Activated naive CD8-positive, alpha-beta T cell treated with anti-CD3 and anti-CD28 coated beads for 36 hours (primary cell): ENCODE measurements at places on chromosomes 1 and 21. TPM values are rescaled to one million over a fixed set of nuclear protein-coding genes. Genes with fewer than 3 reads are reported as not detected.

NPR1 gene
- total RNA-seq: 0.06 TPM

NBPF14 gene
- total RNA-seq: 9.4 TPM

OR2L13 gene
- total RNA-seq: not detected

ATP6V1G3 gene
- total RNA-seq: not detected

LRRC38 gene
- total RNA-seq: not detected

KRTAP13-3 gene
- not detected for total RNA-seq

SERPINC1 gene
- total RNA-seq: not detected

MAN1C1 gene
- total RNA-seq: 5.3 TPM

KPRP gene
- total RNA-seq: not detected

LDLRAD2 gene
- total RNA-seq: 0.19 TPM

IFNAR1 gene
- 32.3 TPM for total RNA-seq

MPZ gene
- total RNA-seq: 2.9 TPM

CACNA1S gene
- total RNA-seq: not detected

C4BPA gene
- not detected for total RNA-seq

ADGRL2 gene
- not detected for total RNA-seq

RWDD3 gene
- total RNA-seq: 11.4 TPM

LEFTY2 gene
- not detected for total RNA-seq

GNAT2 gene
- total RNA-seq: 0.91 TPM

ADORA1 gene
- total RNA-seq: not detected

LCE2C gene
- not detected for total RNA-seq

KRTAP21-2 gene
- total RNA-seq: not detected

HNRNPCL2 gene
- total RNA-seq: not detected

CELA3B gene
- total RNA-seq: not detected

NECTIN4 gene
- total RNA-seq: 0.16 TPM

ADAM30 gene
- total RNA-seq: not detected

TMEM269 gene
- total RNA-seq: 0.06 TPM

LHX8 gene
- total RNA-seq: not detected

ZNF691 gene
- total RNA-seq: 10.0 TPM

VWA1 gene
- total RNA-seq: 0.25 TPM

S100A1 gene
- total RNA-seq: not detected

SPRR5 gene
- total RNA-seq: not detected

SLC9C2 gene
- total RNA-seq: not detected

SMAP2 gene
- total RNA-seq: 160 TPM

PGLYRP4 gene
- not detected for total RNA-seq

VWA5B1 gene
- 0.16 TPM for total RNA-seq

NFASC gene
- total RNA-seq: 0.06 TPM

TAS1R3 gene
- total RNA-seq: 0.20 TPM

GBP5 gene
- total RNA-seq: 187 TPM

OR2AK2 gene
- not detected for total RNA-seq

ASAP3 gene
- 1.2 TPM for total RNA-seq

GALNT2 gene
- 48.2 TPM for total RNA-seq

TSPEAR gene
- not detected for total RNA-seq

IL12RB2 gene
- 39.8 TPM for total RNA-seq

KCNA3 gene
- 17.5 TPM for total RNA-seq

ACBD6 gene
- total RNA-seq: 45.7 TPM

SPATA45 gene
- not detected for total RNA-seq

TMEM79 gene
- 7.8 TPM for total RNA-seq

USH2A gene
- not detected for total RNA-seq
